ENCODE measurements at places on chromosomes 3 and 15. TPM values are rescaled to one million over a fixed set of nuclear protein-coding genes. Genes with fewer than 3 reads are reported as not detected.

GRCh38 chr3:146177519-146177918, 16.5 kb upstream of the PLOD2 start:
- DNase-seq = no peak

- no peak for DNase-seq
Measured at GRCh38 chr15:74200412-74200815, 2.2 kb downstream of the STRA6 start.

- no peak for DNase-seq
Measured at GRCh38 chr3:139676632-139677387, 962 bp downstream of the NMNAT3 start.

GRCh38 chr3:66561367-66561766, 60.5 kb upstream of the LRIG1 start:
- DNase-seq = no peak

CHRNA5 gene
- 2.5 TPM for total RNA-seq

DNA sequence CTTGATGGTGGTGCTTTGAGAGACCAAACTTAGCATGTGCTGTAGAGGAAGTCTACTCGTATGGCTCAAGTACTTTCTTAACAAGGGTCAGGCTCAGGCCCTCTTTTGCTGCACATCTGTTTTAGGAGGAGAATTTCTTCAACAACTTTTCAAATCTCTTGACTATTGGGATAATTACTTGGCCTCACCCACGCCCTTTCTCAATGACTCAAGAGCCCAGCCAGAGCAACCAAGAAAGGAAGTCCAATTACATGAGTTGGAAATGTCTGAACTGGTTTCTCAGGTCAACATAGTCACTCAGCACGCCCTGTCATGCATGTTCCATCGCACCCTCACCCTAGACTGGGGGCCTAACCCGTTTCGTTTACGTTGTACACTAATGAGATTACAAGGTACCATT, 44.8 kb upstream of the UMPS start:
- no peak for DNase-seq

DNA sequence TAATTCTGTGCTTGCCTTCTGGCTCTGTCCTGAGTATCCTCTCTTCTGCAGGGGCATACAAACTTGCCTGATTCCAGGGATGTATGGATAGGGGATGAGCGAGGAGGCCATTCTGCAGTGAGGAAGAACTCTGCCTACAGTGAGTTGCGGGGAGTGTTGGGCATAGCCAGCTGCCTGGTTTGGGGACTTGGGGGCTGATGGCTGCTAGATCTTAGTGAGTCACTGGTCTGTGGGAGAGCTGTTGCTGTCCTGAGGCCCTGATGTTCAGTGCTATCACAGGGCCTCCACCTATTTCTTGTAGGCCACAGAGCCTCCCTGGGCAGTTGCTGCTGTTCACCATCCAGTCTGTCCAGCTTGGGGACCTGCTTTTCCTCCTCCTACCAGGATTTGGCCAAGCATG, 20.3 kb downstream of the CDAN1 start:
- no peak for DNase-seq

PLCB2 gene
- total RNA-seq = 86.4 TPM
